T-helper 1 cell (primary cell): ENCODE measurements at places on chromosomes 6 and 20.
A peak's percentile ranks its signal among the peaks of the same experiment; 100 is the strongest.

GRCh38 chr6:110878751-110879522 lies 4.4 kb downstream of the AMD1 start:
- DNase-seq = no peak

- no peak for DNase-seq
Measured at GRCh38 chr6:12717356-12717755, 789 bp downstream of the PHACTR1 start.

GRCh38 chr20:49320460-49320859 lies 42.6 kb upstream of the ZNFX1 start:
- no peak for DNase-seq

- no peak for DNase-seq
Measured at GRCh38 chr6:66865771-66866170, 1158.7 kb upstream of the EYS start.

GRCh38 chr6:71886184-71887005 lies at the start of gene RIMS1:
TSS of gene RIMS1 (plus strand) at chr6:71886550. CDS start at chr6:71887024, 474 bp downstream.
- DNase-seq = no peak

- DNase-seq = no peak
Measured at GRCh38 chr6:165031502-165031901, 277.9 kb downstream of the C6orf118 start.

- no peak for DNase-seq
Measured at GRCh38 chr6:24666097-24666640, 530 bp downstream of the TDP2 start.

GRCh38 chr6:73800997-73801396 lies 105.0 kb downstream of the CD109 start:
- DNase-seq = no peak

DNA sequence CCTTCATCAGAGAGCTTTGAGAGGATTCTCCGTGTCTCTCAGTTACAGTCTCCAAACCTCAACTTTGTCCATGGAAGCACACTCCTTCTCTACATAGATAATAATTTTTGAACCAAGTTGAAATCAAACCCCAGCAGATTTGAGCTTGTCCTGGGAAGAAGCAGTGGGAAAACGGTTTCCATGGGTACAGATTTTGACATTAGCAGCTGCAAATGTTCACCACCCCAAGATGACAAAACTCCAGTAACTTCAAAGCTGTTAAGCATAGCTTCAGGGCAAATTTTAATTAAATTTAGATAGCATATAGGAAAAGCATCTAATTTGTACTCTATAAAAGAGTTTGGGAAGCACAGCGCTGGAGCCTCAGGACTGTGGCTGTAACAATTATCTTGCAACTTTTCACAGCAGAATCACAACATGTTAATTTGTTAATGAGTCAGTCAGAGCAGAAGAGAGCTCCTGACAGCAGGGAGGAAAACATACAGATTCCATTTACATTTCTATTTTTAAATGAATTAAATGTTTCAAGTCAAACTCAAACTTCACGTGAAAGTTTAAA lies 240.7 kb downstream of the BMP7 start:
- DNase-seq = no peak

- no peak for DNase-seq
Measured at GRCh38 chr6:32391505-32391904, 15.5 kb downstream of the BTNL2 start.

DNA sequence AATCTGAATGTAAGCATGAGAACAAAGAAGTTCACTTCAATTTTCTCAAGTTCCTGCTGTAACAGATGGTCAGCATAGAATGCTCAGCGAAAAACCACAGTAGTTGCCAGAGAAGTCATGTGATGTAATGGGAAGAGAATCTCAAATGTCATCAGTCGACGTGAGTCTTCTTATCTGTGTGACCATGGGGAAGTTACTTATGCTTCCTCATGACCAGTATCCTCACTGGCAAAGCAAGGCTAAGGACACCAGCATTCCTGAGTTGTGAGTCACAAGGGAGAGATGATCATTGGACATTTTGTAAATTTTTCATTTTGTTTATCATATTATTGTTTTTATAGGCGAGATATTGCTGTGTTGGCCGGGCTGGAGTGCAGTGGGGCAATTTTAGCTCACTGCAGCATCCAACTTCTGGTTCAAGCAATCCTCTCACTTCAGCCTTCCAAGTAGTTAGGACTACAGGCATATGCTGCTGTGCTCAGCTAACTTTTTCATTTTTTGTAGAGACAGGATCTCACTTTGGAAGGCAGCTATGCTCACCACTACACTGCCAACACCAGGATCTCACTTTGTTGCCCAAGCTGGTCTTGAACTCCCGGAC lies 21.9 kb downstream of the SGK1 start:
- no peak for DNase-seq

GRCh38 chr6:47147175-47147727 lies 105.1 kb upstream of the ADGRF1 start:
- DNase-seq = no peak

GRCh38 chr6:3530515-3530914 lies 73.7 kb upstream of the SLC22A23 start:
- no peak for DNase-seq

GRCh38 chr20:17456279-17456678 lies 74.9 kb downstream of the BFSP1 start:
- no peak for DNase-seq

- DNase-seq = no peak
Measured at GRCh38 chr20:15162079-15162647, 824.8 kb upstream of the FLRT3 start.

DNA sequence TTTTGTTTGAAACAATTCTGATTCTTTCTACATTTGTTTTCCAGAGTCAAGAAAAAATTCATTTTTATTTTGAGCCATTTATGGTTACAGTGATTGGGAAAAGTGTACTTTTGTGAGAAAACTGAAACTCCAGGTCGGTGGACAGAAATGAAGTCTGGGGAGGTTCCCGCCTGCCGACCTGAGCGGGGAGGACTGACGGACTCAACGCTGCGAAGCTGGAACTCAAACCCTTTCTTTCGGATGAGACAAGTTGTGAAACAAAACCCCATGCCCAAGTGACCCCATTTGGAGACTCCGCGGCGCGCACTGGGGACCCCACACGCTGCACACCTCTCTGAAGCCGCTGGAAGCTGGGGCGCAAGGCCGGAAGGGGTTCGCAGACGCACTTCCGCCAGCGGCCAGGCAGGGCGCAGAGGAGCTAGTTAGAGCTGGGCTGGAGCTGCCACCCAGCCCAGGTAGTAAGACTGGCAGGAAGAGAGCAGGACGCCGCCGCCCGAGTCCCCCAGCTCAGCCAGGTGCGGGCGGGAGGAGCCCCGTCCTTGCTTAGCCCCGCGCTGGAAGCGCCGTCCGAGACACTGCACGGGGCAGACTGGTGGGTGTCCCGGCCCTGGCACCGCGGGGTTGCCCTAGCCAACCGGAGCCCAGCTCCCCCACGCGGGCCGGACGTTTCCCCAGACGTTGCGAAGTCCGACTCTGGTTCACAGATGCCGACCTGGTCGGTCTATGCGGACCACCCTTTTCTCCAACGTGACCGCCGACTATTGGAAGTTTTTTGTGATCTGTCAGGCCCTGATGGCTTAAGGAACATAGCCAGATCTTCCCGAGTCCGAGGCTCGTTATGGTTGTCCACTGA lies 19.8 kb upstream of the ZSCAN16 start:
- peak; percentile 67 for DNase-seq

GRCh38 chr20:50879649-50880550 lies 51.3 kb downstream of the ADNP start:
- no peak for DNase-seq

DNA sequence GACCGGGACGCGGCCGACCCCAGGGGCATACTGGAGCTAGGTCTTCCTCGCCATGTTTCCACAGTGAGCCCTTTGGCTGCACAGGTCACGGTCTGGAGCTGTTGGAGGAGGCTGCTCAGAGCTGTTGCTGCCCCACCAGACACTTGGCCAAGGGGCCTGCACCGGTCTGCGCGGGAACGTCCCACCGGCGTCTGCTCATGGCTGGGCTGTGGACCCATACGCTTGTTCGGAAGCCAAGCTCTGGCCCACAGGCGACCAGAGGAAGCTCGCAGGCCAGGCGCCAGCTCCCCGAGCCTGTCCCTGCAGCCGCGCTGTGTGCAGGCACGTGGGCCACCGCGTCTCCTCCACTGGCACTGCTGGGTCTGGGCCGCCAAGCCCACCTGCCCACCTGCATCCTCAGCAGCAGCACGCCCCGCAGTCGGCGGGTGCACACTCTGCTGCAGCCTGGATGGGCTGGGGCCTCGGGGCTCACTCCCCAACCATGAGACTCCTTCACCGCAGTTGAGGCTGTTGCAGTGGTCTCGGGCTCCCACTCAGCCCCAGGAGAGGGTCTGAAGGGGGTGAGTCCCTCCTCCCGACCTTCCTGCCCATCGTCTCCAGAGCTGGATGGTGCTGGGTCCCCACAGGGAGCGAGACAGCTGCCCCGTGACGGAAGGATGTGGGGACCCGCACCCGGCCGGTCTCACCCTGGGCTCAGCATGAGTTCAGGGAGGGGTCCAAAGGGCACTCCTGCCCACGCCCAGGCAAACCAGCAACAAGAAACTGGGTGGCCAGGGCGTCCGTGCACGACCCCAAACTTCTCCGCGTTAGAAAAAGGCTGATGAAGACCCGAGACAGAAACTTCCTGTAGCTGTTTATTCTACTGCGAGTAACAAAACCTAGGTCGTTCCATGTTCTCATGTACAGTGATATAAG lies 15.5 kb upstream of the TCFL5 start:
- DNase-seq = no peak

DNA sequence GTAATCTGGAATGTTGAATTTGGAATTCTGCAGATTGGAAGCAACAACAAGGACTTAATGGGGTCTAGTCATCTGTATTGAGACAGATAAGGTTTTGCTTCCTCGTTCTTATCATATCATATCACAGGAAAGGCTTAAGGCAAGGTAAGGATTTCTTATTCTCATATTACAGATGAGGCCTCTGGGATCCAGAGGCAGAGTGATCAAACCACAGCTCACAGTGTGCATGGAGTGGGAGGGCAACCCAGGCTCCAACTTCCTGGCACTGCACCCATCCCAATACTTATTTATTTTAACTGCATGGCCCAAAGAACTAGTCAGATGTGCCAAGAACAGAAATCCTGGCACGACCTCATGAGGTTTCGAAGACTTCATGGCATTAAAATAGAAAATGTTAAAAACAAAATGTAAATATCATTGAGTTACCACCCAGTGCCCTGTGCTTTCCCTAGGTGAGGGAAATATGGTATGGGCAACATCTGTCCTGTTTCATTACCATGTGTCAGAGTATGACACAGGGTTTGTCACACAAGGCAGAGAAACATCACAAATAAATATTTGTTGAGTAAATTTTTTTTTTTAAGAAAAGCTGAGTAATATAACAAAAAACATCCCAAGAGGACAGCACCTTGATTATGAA lies 191.9 kb downstream of the ISM1 start:
- DNase-seq = no peak

DNA sequence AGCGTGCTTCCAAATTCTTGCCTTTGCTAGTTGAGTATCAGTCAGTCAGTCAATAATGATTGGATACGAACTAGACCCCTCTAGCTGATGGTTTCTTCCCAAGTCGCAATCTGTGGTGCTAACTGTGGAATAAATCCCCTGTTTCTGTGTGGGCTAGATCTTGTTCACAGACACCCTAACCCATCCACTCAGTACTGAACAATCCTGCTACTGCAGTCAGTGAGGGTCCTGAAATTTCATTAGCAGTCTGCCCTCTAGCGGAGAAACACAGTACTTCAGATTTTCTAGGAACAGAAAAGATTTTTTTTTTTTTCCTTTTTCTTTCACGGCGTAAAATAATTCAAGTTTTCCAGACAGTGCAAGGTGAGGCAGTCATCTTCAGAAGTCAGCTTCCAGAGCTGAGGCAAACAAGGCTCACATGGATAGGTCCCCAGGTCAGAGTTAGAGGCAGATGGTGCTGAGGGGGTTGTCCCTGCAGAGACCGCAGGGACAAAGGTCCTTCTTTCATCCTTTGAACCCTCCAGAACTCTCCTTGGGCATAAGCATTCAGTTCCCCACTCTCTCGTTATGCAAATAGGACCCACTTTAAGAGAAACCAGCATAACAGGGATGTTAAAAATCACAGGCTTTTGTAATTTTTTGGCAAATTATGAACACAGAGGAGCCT lies 119.6 kb downstream of the SCML4 start:
- no peak for DNase-seq

DNA sequence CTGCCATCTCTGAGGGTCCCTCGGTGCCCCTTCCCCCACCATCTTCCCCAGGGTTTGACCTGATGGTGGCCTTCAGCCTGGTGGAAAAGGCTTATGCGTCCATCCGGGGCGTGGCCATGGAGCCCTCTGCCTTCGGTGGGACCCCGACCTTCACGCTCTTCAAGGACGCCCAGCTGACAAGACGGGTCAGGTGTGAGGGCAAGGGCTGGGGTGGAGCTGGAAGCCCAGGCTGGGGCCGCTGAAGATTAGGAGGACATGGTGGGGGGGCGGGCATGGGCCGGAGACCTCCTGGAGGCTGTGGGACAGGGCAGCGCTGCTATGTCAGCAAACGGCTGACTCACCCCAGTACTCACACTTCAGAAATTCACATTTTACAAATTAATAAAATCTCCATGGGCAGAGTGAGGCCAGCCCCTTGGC lies 23.5 kb downstream of the COL20A1 start:
- DNase-seq = no peak

- DNase-seq = no peak
Measured at GRCh38 chr6:34585512-34586061, 29.5 kb upstream of the SPDEF start.

DNA sequence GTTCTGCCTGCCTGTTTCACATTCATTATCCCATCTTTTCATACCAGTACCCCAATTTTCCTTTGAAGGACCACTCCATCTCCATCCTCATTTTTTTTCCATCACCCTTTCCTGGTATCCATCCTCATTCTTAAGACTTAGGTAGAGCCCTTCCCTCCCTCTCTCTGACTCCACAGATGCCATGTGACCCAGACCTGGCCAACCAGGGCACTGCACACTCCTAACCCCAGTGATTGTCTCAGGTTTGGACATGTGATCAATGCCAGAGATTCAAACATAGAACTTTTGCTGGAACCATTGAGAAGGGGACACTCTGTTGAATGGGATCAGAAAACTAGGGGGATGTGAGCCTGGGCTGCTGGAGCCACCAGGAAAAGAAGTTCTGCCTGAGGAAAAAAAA lies 39.1 kb upstream of the NFATC2 start:
- DNase-seq = no peak

GRCh38 chr6:42292004-42292740 lies 74.5 kb upstream of the MRPS10 start:
- no peak for DNase-seq

DNA sequence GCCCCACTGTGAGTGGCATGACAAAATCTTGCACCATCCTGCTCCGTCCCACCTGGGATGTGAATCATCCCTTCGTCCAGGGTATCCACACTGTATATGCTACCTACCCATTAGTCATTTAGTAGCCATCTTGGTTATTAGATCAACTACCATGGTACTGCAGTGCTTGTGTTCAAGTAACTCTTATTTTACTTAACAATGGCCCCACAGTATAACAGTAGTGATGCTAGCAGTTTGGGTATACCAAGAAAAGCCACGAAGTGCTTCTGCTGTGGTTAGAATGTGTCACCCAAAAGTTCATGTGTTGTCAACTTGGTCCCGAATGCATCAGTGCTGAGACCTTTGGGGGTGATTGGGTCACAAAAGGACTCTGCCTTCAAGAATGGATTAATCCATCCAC lies 11.7 kb downstream of the OSER1 start:
- DNase-seq = no peak

- DNase-seq = no peak
Measured at GRCh38 chr6:20985821-20986220, 451.6 kb downstream of the CDKAL1 start.
